ENCODE measurements at places on chromosomes 3 and 15.

GRCh38 chr3:60403866-60404265 is 847.4 kb downstream of the FHIT start:
- no peak for DNase-seq

DNA sequence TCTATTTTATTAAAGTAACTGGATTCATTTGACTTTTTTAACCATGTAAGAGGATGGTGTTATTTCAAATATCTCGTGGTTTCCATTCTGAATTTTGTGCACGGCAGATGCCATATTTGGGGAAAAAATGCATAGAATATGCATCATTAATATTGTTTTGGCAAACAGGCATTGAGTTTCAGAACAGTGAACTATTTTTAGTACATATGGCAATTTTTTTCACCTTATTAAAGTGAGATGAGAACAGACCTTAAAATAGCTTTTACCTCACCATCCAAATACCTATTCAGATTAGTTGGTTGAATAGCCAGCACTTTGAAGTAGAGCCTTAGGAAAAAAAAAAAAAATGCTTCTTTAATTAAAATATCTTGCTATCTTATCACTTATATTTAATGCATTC is 117.3 kb upstream of the FLNB start:
- no peak for DNase-seq

DNA sequence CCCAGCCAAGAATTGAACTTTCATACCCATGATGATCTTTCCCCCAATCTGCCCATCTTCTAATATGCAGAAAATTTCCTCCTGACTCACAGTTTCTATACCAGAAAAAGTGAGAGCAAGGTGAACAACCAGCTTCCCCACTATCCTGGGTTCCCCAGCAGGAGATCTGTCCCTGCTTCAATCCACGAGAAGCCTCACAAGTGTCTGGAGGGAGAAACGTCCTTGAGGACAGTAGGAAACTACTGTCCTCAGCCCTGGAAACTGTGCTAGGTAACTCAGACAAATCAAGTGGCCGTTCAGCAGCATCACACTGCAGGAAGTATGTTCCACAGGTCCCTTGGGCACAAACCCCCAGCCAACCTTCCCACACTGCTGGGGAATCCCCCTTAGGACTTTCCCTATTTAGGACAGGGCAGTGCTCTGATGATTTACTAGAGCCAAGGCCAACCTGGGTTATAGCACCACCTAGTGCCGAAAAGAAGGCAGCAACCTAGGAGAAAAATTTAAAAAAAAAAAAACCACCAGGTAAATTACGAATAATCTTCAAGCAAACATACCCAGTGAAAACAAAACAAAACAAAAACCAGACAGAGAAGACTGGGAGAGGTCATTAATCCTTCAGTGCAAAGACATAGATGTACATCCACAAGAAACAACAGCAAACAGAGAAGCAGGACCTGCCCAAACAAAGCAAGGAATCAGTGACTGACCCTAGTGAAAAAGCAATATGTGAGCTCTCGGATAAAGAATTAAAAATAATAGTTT is 36.0 kb downstream of the MORC1 start:
- DNase-seq = no peak

GRCh38 chr3:10619989-10620832 is 114.8 kb upstream of the ATP2B2 start:
- DNase-seq = no peak

GRCh38 chr15:33547876-33548275 is 237.1 kb downstream of the RYR3 start:
- no peak for DNase-seq

GRCh38 chr3:188915127-188915526 is 256.6 kb upstream of the TPRG1 start:
- DNase-seq = peak; percentile 89

DNA sequence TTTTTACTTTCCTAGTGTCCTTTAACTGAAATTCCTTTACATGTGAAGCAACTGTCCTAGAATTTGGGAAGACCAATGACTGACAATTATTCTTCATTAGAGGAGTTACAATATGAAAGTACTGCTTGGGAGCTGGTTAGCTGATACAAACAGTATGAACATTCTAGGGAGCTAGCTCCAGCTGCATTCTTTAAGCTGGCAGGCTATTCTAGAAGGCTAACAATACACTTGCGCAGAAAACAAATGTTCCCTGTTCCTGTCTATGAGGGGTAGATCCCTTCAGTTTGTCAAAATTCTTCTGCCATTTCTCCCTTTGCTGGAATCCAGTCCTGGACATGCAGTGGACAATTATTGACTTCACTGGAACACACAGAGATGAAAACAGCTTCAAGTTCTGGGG is 60.2 kb upstream of the NANOGP8 start:
- DNase-seq = no peak

DNA sequence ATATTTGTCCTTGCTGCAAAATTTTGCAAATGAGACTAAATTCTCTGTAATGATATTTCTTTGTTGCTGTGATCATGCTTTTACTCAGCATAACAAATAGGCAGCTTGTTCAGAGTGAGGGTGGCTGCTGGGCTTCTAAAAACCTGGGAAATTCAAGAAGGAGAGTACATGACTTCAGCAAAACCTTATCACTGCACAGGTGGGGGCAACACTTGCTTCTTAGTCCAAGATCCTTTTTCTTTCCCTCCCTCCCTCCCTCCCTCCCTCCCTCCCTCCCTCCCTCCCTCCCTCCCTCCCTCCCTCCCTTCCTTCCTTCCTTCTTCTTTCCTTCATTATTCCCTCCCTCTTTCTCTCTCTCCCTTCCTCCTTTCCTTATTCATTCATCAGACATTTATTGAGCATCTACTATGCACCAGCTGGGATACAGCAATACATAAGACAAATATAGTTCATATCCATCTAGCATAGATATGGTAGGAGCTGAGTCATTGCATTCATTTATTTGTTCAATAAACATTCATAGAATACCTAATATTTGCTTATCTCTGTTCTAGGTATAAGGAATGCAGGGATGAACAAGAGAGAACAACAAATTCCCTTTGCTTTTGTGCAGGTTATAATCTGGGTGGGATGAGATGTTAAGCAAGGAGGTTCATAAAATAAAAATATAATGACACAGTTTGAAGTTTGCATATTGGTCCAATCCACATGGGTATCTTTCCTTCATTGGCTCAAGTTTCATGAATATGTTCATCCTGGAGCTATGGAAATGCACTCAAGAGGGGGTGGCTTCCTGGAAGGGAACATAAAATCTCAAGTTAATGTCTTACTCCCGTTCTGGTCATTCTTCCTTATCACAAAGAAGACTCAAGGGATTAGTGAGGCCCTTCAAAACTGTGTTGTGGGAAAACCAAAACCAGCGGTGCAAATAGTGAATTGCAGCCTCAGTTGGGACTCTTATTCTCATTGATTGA is 210.7 kb downstream of the PDCD6IP start:
- no peak for DNase-seq

GRCh38 chr3:136343873-136344555 is 93.9 kb downstream of the PCCB start:
- no peak for DNase-seq

DNA sequence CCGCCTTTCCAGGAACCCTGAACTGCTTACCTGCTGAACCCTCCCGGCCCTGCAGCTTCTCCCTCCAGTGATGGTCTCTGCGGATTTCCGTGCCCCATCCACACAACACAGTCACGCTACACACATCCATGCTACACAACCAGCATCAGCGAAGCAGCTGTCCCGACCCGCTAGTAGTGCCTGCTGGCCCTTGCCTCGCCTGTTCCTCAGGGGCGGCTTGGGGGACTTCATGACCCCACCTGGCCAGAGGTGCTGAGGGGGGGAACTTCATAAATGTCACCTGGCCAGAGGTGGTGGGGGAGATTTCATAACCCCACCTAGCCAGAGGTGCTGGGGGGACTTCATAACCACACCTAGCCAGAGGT is 530 bp upstream of the TUBGCP5 start:
- DNase-seq = no peak

DNA sequence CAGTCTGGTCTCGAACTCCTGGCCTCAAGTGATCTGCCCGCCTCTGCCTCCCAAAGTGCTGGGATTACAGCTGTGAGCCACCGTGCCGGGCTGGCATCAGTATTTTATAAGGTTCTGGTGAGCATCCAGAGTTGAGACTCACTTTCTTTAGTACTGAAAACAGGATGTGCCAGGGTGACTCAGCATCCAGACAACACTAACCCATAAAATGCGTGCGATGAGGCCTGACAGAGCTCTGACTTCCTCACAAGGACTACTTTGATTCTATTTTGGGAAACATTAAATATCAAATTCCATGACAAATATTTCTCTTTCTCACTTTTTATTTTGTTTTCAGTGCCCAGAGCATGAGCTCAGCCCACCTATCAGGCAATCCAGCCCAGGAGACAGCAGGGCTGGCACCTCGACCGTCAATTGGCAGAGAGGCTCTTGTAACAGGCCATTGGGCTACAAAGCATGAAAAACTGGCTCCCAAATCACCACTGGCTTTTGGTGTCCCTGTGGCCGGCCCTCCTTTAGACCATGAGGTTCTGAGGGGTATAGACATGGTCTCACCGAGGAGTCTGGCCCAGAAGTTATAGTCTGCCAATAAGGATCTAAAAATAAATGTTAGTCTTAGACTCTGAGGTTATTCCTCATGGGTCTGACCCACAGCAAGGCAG is 75.0 kb downstream of the FEM1B start:
- DNase-seq = no peak

DNA sequence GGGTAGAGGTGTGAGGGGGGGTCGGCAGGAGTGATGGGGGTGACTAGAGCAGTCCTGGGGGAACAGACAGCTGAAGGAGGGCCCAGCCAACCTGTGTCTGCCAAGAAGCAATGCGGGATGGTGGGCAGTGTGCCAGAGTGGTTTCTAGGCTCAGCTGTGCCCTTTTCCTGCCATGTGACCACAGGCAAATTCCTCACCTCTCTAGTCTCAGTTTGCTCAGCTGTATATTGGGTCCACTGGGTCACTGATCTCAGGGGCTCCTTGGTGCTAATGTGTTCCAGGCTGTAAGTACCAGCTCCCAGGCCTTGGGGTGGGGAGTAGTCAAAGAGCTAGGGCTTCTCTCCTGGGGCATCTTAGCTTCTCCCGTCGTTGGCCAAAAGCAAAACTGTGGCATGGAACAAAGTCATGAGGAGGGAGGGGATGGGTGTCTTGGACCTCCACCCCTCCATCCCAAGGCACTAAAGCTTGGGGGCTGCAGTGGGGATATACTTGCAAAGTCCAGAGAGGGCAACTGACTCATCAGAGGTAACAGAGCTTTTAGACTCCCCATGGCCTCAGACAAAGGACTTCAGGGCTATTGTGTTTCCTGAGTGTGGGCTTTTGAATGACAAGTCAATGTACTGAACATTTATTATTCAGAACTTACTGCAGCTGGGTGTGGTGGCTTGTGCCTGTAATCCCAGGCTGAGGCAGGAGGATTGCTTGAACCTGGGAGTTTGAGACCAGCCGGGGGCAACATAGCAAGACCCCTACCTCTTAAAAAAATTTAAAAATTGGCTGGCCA is 20.9 kb downstream of the SMAD6 start:
- DNase-seq = no peak

DNA sequence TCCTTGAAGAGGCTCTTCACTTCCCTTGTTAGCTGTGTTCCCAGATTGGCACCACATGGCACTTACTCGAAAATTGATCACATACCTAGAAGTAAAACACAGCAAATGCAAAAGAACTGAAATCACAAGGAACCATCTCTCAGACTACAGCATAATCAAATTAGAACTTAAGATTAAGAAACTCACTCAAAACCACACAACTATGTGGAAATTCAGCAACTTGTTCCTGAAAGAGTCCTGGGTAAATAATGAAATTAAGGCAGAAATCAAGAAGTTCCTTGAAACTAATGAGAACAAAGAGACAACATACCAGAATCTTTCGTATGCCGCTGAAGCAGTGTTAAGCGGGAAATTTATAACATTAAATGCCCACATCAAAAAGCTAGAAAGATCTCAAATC is 566.3 kb upstream of the TGFBR2 start:
- DNase-seq = no peak

GRCh38 chr3:71466483-71466882 is 117.0 kb downstream of the FOXP1 start:
- DNase-seq = no peak

GRCh38 chr3:185021256-185021655 is 131.6 kb downstream of the C3orf70 start:
- no peak for DNase-seq

DNA sequence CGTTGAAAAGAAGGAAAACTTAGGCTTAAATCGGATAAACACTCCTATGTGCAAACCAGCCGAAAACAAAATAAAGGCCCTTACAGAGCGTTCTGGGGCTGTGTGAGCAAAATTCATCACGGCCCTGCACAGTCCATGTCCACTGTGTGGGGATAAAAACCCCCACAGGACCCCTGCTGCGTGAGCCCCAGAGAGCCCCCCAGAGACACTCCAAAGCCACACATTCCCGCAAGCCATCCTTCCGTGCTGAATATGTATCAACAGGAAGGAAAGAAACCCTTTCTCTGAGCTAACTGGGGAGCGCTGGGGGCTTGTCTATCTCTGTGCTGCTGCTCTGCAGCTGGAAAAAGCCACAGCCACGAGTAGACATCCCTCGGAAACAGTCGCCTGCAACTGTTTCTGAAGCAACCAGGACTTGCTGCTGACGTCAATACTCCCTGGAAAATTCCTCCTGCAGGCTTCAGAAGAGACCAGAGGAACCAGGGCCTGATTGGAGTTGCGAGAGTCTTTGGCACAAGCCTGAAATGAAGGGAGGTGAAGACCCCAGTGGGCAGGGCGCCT is 72.7 kb downstream of the NUP210 start:
- no peak for DNase-seq

GRCh38 chr15:88121968-88122530 is 134.5 kb downstream of the NTRK3 start:
- no peak for DNase-seq

DNA sequence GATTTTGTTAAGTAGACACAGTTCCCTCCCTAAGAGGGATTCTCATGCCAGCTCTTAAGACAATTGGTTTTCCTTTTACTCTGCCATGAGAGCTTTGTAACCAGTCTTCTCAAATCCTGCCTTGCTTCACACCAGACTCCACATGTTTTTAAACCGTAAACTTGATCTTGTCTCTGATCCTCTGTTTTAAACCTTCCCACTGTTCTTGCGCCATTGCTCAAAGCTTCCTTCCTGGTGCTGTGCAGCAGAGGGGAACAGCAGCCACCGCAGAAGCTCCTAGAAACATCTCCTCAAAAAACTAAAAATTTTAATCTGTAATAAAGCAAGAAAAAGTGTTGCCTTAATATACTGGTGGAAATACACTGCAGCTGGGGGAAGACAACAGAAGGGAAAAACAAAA is 154.5 kb upstream of the SATB1 start:
- DNase-seq = no peak

GRCh38 chr3:195441992-195442572 is 738 bp downstream of the ACAP2 start:
- peak; percentile 20 for DNase-seq

- DNase-seq = no peak
Measured at GRCh38 chr3:144350125-144350524, 378.5 kb downstream of the DIPK2A start.

DNA sequence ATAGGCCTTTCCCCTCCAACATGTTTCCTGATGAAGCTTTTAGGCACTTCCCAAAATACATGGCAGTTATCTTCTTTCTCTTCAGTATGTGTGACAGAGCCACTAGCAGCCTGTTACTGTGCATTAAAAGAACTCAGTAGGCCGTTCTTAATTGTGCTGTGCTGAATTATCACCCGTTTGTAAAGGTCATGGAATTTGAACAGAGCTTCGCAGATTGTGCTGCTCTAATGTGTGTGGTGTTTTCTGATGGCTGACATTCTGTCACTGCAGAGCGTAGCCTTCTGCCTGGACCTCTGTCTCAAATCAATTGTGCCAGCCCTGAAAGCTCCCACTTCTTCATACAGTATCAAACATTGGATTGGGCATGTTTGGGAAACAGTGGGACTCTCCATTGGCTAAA is 111.3 kb downstream of the C3orf70 start:
- no peak for DNase-seq
